ENCODE measurements at places on chromosomes 3 and 15. TPM values are rescaled to one million over a fixed set of nuclear protein-coding genes. Genes with fewer than 3 reads are reported as not detected.

Gene ALDH1A3
- total RNA-seq: not detected

Gene CGNL1
- 121 TPM for total RNA-seq

Gene ZIC1
- not detected for total RNA-seq

Gene COL6A6
- total RNA-seq: not detected

Gene PIGX
- total RNA-seq: 21.7 TPM

Gene RBP2
- total RNA-seq: not detected

Gene THAP10
- 7.8 TPM for total RNA-seq

Gene RASL12
- total RNA-seq: not detected

Gene AGBL1
- not detected for total RNA-seq

Gene PDZRN3
- not detected for total RNA-seq

Gene TOPAZ1
- total RNA-seq: not detected

Gene GOLGA6B
- total RNA-seq: not detected

Gene SHISA5
- total RNA-seq: 124 TPM

Gene CAMKV
- total RNA-seq: 1.4 TPM

Gene CCDC39
- not detected for total RNA-seq

Gene FANCD2OS
- not detected for total RNA-seq

Gene PARP15
- not detected for total RNA-seq

Gene NANOGP8
- 1.7 TPM for total RNA-seq

Gene SEMA3G
- total RNA-seq: 0.98 TPM
